ENCODE measurements at places on chromosomes 7 and 10.

DNA sequence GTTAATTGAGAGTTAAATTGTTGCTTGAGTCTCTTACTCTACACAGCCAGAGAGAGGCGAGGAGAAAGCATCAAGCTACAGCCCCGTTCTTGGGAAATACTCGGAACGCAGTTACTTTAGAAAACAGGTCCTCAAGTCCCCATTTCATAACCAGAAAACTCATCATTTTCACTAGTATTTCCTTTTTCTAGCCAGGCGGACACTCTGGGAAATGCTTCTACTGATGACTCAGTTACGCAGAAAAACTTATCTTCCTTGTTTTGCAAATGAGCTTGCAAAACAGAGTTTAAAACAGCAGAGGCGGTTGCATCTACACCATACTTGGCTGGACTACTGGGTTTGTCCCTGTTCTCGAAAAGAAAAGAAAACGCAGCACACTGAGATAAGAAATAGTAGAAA lies 111.4 kb upstream of the FGFR2 start:
- DNase-seq, result no peak

DNA sequence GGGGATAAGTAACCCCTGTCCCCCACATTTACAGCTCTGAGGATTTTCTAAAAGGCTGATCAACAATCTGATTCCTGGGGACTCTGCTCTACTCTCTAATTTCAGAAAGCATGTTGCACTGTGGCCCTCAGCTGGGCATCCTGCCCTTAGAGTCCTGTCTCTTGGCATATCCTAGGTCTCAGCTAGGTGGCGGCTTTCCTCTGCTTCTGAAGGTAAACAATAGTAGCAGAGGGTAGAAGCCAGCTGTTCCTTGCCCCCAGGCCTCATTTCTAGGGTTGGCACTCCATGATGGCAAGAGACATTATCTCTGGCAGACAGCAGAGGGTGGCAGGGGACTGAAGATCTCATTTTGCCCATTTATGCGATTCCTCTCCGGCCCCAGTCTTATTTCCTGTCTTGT lies 77.0 kb downstream of the ADCYAP1R1 start:
- no peak for DNase-seq

GRCh38 chr10:3890602-3891352 lies 105.8 kb upstream of the KLF6 start:
- DNase-seq, result no peak

- no peak for DNase-seq
Measured at GRCh38 chr7:90613088-90613498, 17.0 kb downstream of the CDK14 start.

GRCh38 chr7:29647020-29647654 lies 83.5 kb downstream of the PRR15 start:
- DNase-seq, result no peak

GRCh38 chr7:954330-955238 lies at the start of gene ADAP1:
Gene ADAP1, minus strand, starts transcription at chr7:954680. Its CDS starts 203 bp downstream, at chr7:954477.
- DNase-seq, result peak; percentile 66

- no peak for DNase-seq
Measured at GRCh38 chr10:63677001-63677400, 155.8 kb downstream of the REEP3 start.

DNA sequence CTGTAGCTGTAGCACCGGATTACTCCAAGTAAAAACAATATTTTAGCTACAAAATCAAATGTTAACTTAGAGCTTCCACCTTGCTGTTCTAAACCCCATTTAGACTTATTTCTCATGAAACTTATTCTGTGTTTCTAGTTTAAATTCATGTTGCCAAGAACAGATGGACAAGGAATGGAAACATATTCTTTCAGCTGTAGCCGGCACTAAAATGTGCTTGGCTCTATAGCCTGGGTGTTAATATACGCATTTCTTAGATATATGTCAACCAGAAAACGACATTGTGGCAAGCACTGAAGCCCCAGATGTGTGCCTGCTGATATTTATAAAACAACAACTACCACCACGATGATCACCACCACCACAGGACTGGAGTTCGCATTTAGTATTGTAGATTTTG lies 190.3 kb upstream of the ETV1 start:
- DNase-seq, result no peak

DNA sequence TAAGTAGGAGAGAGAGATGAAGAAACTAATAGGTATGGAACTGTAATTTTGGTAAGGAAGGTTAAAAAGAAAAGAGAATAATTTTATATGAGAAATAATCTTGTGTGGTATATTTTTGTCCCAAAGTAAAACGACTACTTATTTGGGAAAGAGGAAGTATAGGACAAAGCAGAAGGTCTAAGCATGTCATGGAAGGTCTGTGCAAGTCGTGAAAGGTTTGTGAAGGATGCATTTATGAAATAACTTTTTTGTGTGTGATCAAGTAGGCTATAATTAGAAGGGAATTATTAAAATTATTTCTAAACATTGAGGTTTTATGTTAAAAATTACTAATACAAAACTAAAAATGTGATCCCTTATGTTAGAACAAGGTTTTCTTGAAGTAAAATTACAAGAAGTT lies 63.3 kb downstream of the ZNF783 start:
- no peak for DNase-seq

GRCh38 chr7:142855756-142856564 lies 1.1 kb downstream of the EPHB6 start:
- DNase-seq, result no peak

GRCh38 chr10:87734987-87735827 lies 75.5 kb downstream of the PAPSS2 start:
- peak; percentile 5 for DNase-seq

DNA sequence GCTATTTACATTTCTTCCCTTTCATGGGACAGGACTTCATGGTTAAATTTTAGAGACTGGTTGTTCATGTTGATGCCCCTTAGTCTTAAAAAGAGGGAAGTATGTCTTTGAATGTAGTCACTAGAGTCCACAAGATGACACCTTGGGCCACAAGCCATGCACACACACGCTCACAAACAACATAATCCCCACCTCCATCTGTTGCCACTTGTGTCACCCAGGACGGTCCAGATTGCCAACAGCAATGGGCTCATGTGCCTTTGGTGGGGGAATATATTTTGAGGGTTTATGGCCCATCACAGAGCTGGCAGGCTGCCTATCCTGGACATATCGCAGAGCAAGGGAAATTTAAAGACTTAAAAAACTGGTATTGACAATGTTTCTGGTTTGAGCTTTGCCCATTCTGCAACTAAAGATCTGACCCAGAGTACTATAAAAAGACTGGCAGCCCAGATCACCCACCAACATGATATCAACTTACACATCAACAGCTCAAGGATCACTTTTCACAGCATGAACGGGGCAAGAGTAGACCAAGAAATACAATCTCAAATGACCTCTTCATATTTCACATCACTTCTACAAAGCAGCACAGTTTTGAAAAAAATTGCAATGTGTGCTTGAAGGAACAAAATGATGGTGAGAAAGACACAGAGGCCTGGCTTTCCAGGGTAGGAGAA lies 50.5 kb downstream of the STRA8 start:
- DNase-seq, result no peak

GRCh38 chr7:19491821-19492452 lies 216.9 kb downstream of the POLR1F start:
- no peak for DNase-seq

- DNase-seq, result no peak
Measured at GRCh38 chr10:22837771-22838170, 90.1 kb upstream of the ARMC3 start.

- no peak for DNase-seq
Measured at GRCh38 chr7:28433039-28433438, 20.7 kb downstream of the CREB5 start.

- DNase-seq, result no peak
Measured at GRCh38 chr7:149304006-149304405, 42.0 kb downstream of the ZNF783 start.

GRCh38 chr10:78578929-78579328 lies 489.8 kb upstream of the ZMIZ1 start:
- peak; percentile 8 for DNase-seq

DNA sequence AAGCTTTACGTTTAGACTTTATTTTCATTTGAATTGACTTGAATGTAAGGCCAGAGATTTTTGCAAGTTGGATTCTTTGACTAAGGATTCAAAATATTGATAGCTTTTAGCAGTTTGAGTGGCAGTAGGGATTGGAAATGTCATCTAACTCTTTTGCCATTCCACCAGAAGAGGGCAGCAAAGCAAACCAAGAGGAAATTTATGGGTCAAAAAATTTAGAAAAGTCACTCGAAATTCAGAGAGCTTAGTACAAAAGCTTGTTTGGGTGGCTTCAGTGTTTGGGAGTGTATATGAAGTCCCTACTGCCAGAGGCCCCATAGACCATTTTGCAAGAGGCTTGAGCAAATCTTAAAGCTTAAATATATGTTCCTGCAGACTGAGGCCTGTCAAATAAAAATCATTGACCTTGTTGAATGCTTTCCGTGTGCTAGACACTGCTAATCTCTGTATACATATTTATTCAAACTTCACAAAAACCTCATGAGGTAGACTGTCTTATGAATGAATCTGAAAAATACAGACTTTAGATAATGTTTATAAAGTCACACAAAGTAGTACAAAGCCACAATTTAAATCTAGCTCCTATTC lies 44.6 kb upstream of the RSBN1L start:
- DNase-seq, result peak; percentile 63

GRCh38 chr10:60388709-60389301 lies 870 bp downstream of the ANK3 start:
- DNase-seq, result no peak

DNA sequence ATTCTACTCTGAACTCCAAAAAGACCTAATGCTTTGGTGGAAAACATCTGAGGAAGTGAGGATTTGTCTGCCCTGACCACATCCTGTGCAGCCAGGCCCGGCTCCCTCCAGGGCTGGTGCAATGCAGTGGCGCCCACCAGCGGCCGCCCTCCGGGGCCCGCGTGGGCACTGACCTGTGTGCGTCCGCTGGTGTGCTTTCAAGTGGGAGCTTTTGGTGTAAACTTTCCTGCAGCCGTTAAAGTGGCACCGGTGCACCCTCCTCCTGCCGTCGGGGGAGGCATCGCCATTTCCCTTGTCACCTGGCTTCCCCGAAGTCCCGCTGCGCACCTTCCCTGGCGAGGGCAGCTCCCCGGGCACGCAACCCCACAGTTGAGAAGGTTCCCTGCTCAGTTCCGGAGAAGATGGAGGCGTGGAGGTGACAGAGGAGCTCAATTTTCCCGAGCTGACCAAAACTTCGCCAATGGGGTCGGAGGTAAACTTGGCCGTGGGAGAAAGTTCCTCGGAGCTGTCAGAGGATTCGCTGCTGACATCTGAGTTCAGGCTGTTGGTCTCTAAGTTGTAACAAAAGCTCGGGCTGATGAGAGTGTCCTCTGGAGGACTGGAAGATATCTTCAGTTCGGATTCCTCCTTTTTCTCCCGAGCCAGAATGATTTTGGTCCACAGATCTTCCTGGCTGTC lies 3.4 kb downstream of the KLF6 start:
- peak; percentile 78 for DNase-seq

DNA sequence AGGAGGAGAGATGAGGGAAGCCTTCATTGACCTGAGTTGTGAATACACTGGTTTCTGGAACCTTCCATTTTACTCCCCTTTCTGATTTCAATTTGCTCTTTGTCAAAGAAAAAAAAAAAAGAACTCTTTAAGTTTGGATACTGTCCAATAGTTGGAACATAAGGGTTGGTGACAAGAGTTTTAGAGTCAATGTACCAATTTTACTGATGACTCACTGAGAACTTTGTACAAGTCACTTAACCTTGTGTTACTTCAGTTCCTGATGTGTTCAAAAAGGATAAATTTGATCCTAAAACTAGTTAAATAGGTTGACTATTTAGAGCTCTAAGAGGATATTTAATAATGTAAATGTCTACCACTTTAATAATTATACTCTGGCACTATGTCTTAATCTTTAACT lies 4.1 kb upstream of the CDK14 start:
- no peak for DNase-seq

DNA sequence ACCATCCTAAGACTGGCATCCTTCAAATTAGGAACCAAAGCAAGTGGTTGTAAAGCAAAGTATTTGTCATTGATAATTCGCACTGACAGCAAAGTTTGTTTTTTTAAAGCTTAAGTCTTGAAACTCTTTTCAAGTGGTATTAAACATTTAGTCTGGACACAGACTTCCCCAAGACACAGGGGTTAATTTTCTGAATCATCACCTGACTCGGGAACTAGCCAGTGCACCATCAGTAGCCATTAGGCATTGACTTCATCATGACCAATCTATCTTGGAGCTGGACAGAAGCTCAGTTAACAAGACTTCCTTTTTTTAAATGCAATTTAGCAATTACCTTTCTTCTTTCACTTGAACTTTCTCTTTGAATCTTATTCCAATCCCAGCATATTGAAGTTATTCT lies 210.6 kb downstream of the ZNF365 start:
- DNase-seq, result no peak

DNA sequence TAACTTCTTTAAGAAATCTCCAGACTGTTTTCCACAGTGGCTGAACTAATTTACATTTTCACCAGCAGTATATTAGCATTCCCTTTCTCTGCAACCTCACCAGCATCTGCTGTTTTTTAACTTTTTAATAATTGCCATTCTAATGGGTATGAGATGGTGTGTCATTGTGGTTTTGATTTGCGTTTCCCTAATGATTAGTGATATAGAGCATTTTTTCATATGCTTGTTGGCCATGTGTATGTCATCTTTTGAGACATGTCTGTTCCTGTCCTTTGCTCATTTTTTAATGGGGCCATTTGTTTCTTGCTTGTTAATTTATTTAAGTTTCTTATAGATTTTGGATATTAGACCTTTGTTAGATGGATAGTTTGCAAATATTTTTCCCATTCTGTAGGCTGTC lies 68.8 kb downstream of the SLC39A12 start:
- no peak for DNase-seq

- DNase-seq, result peak; percentile 66
Measured at GRCh38 chr10:12656518-12657142, 307.3 kb downstream of the CAMK1D start.

DNA sequence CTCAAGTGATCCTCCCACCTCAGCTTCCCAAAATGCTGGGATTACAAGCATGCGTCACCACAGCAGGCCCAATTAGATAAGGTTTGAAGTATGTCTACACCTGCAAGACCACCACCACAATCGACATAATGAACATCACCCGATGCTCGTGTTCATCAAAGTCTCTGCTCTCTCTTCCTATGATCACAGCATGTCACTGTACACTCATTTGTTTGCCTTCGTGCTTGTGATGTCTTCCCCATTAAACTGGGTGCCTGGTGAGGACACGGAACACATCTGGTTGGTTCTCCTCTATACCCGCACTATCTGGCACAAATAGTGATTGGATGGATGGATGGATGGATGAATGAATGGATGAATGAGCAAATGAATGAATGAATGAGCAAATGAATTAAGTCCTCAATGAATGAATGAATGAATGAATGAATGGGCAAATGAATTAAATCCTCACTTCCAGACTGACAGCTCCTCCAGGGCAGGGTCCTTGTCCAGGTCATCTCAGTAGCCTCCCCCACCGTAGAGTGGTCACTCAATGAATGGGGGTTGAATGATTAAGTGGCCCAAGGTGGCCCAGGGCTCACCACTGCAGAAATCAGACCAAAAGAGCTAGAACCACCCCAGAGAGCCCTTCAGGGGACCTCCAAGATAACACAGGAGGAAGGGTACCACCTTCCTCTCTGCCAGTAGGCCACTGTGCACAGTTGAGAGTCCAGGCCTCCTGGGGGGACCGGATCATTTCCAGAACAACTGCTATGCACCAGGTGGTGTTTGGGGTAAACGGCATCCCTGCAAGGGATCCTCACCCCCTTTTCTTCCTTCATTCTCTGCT lies 101.9 kb upstream of the TNRC18 start:
- DNase-seq, result peak; percentile 40

Data from CD4-positive, alpha-beta T cell treated with Interleukin-21 for 1 hour (primary cell).